LHCN-M2 (cell line): ENCODE measurements at places on chromosomes 5 and 9.
A peak's percentile ranks its signal among the peaks of the same experiment; 100 is the strongest.

DNA sequence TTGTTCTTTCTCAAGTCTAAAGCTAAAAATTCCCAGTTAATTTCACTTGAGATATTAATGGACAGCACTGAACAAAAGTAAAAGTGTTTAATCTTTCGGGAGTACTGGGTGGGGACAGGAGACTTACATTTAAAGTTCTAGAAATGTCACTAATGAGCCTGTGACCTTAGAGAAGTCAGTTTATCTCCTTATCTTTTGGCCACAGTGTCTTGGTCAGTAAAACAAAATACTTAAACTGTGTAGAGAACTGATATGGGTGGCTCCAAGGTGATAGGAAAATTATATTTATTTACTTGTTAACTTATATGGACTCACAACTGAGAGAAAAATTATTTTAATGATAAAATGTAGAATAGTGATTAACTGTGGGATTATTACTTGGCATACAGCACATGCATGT, 8.9 kb downstream of the IPO11 start:
- DNase-seq = no peak

DNA sequence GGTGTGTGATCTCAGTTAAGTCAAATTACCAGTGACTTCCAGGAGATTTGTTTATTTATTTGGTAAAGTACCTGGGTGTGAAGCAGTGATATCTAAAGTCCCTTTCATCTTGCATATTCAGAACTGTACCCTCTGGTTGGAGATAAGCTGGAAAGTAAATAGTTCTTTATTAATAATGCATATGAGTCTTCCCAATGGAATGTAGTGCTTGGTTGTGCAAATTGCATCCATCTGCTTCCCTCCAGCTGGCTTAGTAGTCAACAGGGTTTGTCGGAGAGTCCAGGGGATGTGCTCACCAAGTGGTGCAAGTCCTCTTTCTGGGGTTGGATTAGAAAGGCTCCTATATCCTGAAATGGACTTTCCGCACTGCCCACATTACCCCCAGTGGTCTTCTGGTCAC, 42.0 kb downstream of the TRPM3 start:
- no peak for DNase-seq

DNA sequence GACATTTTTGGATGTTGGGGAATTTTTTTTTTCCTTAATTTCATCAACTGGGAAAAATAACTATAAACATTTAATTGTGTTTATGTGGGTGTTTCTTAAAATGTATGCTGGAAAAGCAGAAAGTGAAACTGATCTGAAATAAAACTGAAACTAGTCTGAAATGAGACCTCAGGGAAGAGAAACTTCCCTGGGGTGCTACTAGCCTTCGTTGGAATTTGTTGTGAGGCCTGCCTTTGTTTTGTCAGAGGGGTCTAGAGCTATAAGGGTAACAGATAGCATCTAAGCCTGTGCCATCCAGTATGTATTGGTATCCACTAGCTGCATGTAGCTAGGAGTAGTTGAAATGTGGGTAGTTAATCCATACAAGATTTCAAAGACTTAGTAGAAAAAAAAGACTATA, 10.4 kb downstream of the ZNF618 start:
- DNase-seq = peak; percentile 30

GRCh38 chr5:174187481-174187880, 142.0 kb downstream of the NSG2 start:
- no peak for DNase-seq

- DNase-seq = peak; percentile 21
These were observed 293.5 kb downstream of the HINT1 start for GRCh38 chr5:130871346-130872086.
